ENCODE measurements at places on chromosomes 1 and 21. TPM values are rescaled to one million over a fixed set of nuclear protein-coding genes. Genes with fewer than 3 reads are reported as not detected.

- no peak overlapping the region for H3K27ac ChIP-seq
- peak; percentile 45 for DNase-seq
- H3K27me3 ChIP-seq = no peaks in the 10 kb centered on the region
Measured at GRCh38 chr1:36516372-36517010, 33.8 kb upstream of the CSF3R start.

DNA sequence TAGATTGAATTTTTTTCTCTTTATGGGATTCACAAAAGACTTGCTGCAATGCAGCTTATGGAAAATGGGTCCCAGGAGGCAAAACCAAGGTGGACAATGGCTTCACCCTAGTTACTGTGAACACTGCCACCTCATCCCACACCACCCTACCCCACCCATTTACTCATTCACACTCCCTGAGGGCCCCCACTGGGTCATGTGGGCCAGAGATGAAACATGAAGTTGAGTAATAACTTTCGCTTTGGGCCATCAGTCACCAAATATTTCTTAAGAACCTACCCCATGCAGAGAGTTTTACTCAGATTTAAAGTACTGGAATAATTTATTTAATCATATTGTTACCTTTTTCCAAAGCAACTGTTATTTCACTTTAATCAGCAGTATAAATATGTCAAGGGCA, 191.8 kb downstream of the TPR start:
- H3K4me1 ChIP-seq = peaks cover 6% of the 10 kb centered on the region
- H3K27ac ChIP-seq = no peak overlapping the region
- DNase-seq = no peak
- peaks cover 22% of the 10 kb centered on the region for H3K27me3 ChIP-seq
- H3K4me3 ChIP-seq = no peak overlapping the region

GRCh38 chr1:185561629-185562028, 172.6 kb upstream of the HMCN1 start:
- peak overlapping the region; percentile 8 for H3K4me3 ChIP-seq
- H3K27me3 ChIP-seq = no peaks in the 10 kb centered on the region
- H3K27ac ChIP-seq = peak overlapping the region; percentile 60
- H3K4me1 ChIP-seq = peaks cover 52% of the 10 kb centered on the region
- no peak for DNase-seq
- no peaks in the 10 kb centered on the region for H3K36me3 ChIP-seq

- H3K36me3 ChIP-seq = peaks cover 9% of the 10 kb centered on the region
- H3K27ac ChIP-seq = no peak overlapping the region
- peaks cover 18% of the 10 kb centered on the region for H3K4me1 ChIP-seq
- no peak overlapping the region for H3K4me3 ChIP-seq
- H3K27me3 ChIP-seq = no peaks in the 10 kb centered on the region
Measured at GRCh38 chr1:169339773-169340172, 27.8 kb downstream of the NME7 start.

DNA sequence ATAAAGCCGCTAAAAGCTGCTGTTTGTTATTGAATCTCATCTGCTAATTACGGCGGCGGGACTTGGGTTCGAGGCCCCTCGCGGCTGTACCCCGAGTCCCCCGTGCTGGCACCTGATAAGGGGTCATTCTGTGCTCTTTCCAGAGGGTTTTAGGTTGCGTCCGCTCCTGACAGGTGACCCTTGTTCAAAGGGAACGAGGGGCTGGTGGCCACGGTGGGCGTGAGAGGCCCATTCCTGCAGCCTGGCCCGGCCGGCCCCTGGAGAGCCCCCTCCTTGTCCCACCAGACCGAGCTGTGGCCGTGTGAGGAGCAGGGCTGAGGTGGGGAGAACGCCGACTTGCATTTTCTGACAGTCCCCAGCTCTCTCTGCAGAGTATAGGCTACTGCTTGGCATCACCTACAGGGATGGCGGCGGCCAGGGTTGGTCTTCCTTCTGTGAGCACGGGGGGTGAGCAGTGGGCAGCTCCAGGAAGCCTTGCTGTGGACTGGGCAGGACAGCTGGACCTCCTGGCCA, 12.2 kb downstream of the PRDM16 start:
- H3K27me3 ChIP-seq = peaks cover 4% of the 10 kb centered on the region
- no peak for DNase-seq
- H3K27ac ChIP-seq = no peak overlapping the region
- H3K4me3 ChIP-seq = no peak overlapping the region
- H3K36me3 ChIP-seq = no peaks in the 10 kb centered on the region
- no peaks in the 10 kb centered on the region for H3K4me1 ChIP-seq

GRCh38 chr1:226436855-226437491, 29.1 kb upstream of the PARP1 start:
- no peak overlapping the region for H3K27ac ChIP-seq
- DNase-seq = no peak
- no peak overlapping the region for H3K4me3 ChIP-seq
- H3K36me3 ChIP-seq = peaks cover 5% of the 10 kb centered on the region

GRCh38 chr21:44900559-44901251, 20.0 kb downstream of the ITGB2 start:
- H3K36me3 ChIP-seq = peaks cover 69% of the 10 kb centered on the region
- no peaks in the 10 kb centered on the region for H3K27me3 ChIP-seq
- H3K4me3 ChIP-seq = no peak overlapping the region
- peak overlapping the region; percentile 74 for H3K27ac ChIP-seq
- H3K4me1 ChIP-seq = peaks cover 12% of the 10 kb centered on the region

DNA sequence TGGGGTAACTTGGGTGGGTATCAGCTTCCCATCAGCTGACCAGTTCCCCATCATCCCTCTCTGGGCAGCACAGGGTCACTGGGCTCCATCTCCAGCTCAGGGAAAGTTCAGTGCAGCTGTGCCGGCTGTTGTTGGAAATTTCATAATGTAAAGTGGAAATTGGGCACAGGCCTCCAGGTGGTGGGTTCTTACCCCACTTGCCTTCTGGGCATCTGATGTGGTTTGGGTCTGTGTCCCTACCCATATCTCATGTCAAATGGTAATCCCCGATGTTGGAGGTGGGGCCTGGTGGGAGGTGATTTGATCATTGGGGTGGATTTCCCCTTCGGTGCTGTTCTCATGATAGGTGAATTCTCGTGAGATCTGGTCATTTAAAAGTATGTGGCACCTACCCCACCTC, 59.7 kb upstream of the PSEN2 start:
- no peak for DNase-seq
- H3K4me3 ChIP-seq = no peak overlapping the region
- H3K4me1 ChIP-seq = peaks cover 8% of the 10 kb centered on the region
- H3K36me3 ChIP-seq = no peaks in the 10 kb centered on the region
- no peak overlapping the region for H3K27ac ChIP-seq

Gene PCBP3
- 4.8 TPM for total RNA-seq

GRCh38 chr1:31573261-31573660, 3.1 kb upstream of the TINAGL1 start:
- no peaks in the 10 kb centered on the region for H3K36me3 ChIP-seq
- DNase-seq = peak; percentile 3
- peaks cover 3% of the 10 kb centered on the region for H3K27me3 ChIP-seq
- H3K27ac ChIP-seq = no peak overlapping the region

Gene ATF3
- total RNA-seq = 13.0 TPM

- H3K27me3 ChIP-seq = peaks cover 8% of the 10 kb centered on the region
- peaks cover 4% of the 10 kb centered on the region for H3K4me1 ChIP-seq
- H3K4me3 ChIP-seq = peak overlapping the region; percentile 67
- DNase-seq = no peak
- H3K27ac ChIP-seq = no peak overlapping the region
Measured at GRCh38 chr1:116908820-116909511, 750 bp upstream of the PTGFRN start.

Gene KCNT2
- not detected for total RNA-seq

Gene KCNK2
- not detected for total RNA-seq

GRCh38 chr1:6578624-6579373, 995 bp upstream of the ZBTB48 start:
- no peak for DNase-seq
- peak overlapping the region; percentile 98 for H3K4me3 ChIP-seq
- H3K4me1 ChIP-seq = peaks cover 37% of the 10 kb centered on the region
- H3K27ac ChIP-seq = peak overlapping the region; percentile 98

- H3K36me3 ChIP-seq = no peaks in the 10 kb centered on the region
- no peaks in the 10 kb centered on the region for H3K4me1 ChIP-seq
- no peaks in the 10 kb centered on the region for H3K27me3 ChIP-seq
- H3K27ac ChIP-seq = no peak overlapping the region
Measured at GRCh38 chr1:45971922-45972531, 160.4 kb downstream of the PIK3R3 start.

DNA sequence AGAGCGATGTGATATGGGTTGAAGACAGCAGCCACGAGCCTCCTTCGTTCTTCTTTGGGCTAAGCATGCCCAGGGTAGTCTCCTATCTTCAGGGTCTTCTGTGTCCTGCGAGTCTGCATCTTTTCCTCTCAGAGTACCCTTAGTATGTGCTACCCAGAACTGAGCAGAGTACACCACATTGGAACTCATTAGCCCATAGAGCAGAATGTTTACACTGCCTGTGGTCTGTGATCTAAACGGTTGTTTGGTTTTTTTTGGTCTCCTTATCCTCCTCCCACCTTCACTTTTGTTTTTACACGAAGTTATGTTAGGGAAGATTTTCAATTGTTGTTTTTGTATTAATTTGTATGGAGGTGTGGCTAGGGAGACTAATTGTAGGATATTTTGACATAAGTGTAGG, 126.4 kb downstream of the NEK7 start:
- DNase-seq = no peak
- H3K36me3 ChIP-seq = peaks cover 15% of the 10 kb centered on the region
- no peak overlapping the region for H3K4me3 ChIP-seq
- H3K27ac ChIP-seq = no peak overlapping the region
- peaks cover 13% of the 10 kb centered on the region for H3K4me1 ChIP-seq

- no peak overlapping the region for H3K4me3 ChIP-seq
- H3K4me1 ChIP-seq = peaks cover 3% of the 10 kb centered on the region
- H3K27ac ChIP-seq = no peak overlapping the region
Measured at GRCh38 chr21:36922861-36923260, 43.6 kb downstream of the HLCS start.

Gene SIM2
- 0.05 TPM for total RNA-seq

GRCh38 chr1:247322442-247322841, 9.2 kb downstream of the ZNF496 start:
- peaks cover 24% of the 10 kb centered on the region for H3K4me1 ChIP-seq
- peaks cover 23% of the 10 kb centered on the region for H3K36me3 ChIP-seq
- no peak for DNase-seq

DNA sequence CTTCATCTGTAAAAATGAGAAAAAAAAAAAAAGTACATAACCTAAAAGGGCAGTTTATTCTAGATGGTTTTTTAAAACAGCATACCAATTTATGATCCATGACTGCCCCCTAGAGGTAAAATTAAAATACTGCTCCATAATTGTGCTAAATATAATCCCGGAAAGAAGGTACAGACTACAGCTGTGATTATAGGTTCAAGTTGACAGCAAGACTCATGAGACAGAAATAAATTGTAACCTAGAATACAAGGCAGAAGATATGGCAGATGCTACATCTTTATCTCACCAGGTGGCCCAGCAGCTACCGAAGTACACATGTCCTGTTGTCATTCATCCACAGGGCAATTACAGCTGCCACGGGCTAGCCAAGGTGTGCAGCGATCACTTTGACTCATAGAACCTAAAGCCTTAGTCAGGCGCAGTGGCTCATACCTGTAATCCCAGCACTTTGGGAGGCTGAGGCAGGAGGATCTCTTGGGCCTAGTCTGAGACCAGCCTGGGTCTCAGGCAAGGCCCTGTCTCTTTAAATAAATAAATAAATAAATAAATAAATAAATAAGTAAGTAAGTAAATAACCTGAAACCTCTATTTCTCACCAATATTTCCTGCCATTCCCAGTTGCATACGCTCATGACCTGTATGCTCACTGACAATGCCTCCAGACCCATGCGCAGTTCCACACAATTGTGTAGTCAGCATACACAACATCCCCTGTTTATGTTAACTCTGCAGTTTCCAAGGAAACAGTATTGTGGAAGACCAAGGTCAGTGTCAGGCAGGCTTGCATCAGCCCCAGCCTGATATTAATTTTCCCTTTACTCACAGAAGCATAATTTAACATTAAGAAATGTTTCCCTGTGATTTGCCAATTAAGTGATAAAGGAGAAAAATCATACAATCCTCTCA, 18.3 kb upstream of the PPIE start:
- no peak overlapping the region for H3K27ac ChIP-seq
- H3K4me3 ChIP-seq = no peak overlapping the region
- H3K36me3 ChIP-seq = no peaks in the 10 kb centered on the region

Gene FASLG
- total RNA-seq = 1.6 TPM

- H3K27me3 ChIP-seq = no peaks in the 10 kb centered on the region
- peaks cover 16% of the 10 kb centered on the region for H3K4me1 ChIP-seq
- DNase-seq = no peak
- H3K27ac ChIP-seq = peak overlapping the region; percentile 43
Measured at GRCh38 chr1:36300526-36300925, 5.6 kb upstream of the SH3D21 start.

DNA sequence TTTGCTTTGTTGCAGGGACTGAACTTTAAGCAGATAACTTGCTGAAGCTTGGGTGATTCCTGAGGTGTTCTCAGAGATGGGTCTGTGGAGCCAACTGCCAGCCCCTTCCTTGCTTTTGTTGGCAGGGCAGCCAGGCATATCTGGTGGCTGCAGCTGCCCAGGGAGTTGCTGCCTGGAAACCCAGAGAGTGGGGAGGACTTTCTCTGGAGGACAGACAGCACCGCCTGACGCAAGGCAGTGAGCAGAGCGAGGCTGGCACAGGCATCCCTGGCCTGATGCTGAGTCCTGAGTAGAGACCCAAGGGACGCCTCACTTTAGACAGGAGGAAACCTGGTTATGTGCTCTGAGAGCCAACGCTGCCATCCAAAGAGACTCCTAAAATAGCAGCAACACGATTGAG, 9.8 kb upstream of the OLFML2B start:
- H3K27me3 ChIP-seq = peaks cover 11% of the 10 kb centered on the region
- no peaks in the 10 kb centered on the region for H3K36me3 ChIP-seq
- H3K4me3 ChIP-seq = no peak overlapping the region
- no peak overlapping the region for H3K27ac ChIP-seq

All from activated CD4-positive, alpha-beta T cell treated with anti-CD3 and anti-CD28 coated beads, Interleukin-2, amount 10 ng/mL, durations not matched to agents 7 days and 5 days (primary cell).